Bronchus fibroblast of lung (primary cell): ENCODE measurements at places on chromosomes 5 and 9. TPM values are rescaled to one million over a fixed set of nuclear protein-coding genes. Genes with fewer than 3 reads are reported as not detected.

NEUROG1 gene
- total RNA-seq, result not detected in 2 replicates

WASHC1 gene
- total RNA-seq, result 3.4 and 4.2 TPM in 2 replicates

PCDHGB1 gene
- 0.30 and 0.34 TPM in 2 replicates for total RNA-seq

CER1 gene
- total RNA-seq, result not detected in 2 replicates

PCAT7 gene
- not detected in 2 replicates for total RNA-seq
